ENCODE measurements at places on chromosomes 3 and 15. TPM values are rescaled to one million over a fixed set of nuclear protein-coding genes. Genes with fewer than 3 reads are reported as not detected.

Gene SLC15A2
- 4.7 TPM for total RNA-seq

Gene TUSC7
- total RNA-seq = not detected

Gene RTP4
- total RNA-seq = not detected

Gene CTXN2
- not detected for total RNA-seq

Gene CCR1
- total RNA-seq = 2.9 TPM

Gene LYZL4
- total RNA-seq = not detected

Gene ALDH1A3
- total RNA-seq = 6.6 TPM

Gene AKAP13
- total RNA-seq = 48.3 TPM

Gene KLHL40
- not detected for total RNA-seq

Gene IP6K2
- 100 TPM for total RNA-seq

Gene QARS1
- 386 TPM for total RNA-seq

Gene ZCWPW2
- 0.18 TPM for total RNA-seq

Gene PAK2
- total RNA-seq = 73.7 TPM

Gene ITIH1
- not detected for total RNA-seq

Gene SMAD6
- 8.9 TPM for total RNA-seq

Gene GOLGA8K
- not detected for total RNA-seq

Gene PLCL2
- total RNA-seq = not detected

Gene C3orf85
- total RNA-seq = 0.81 TPM

Data from Caco-2 (cell line).